Left kidney (tissue), 8 donors: ENCODE measurements at places on chromosomes 6 and 20. TPM values are rescaled to one million over a fixed set of nuclear protein-coding genes. Genes with fewer than 3 reads are reported as not detected.

DNA sequence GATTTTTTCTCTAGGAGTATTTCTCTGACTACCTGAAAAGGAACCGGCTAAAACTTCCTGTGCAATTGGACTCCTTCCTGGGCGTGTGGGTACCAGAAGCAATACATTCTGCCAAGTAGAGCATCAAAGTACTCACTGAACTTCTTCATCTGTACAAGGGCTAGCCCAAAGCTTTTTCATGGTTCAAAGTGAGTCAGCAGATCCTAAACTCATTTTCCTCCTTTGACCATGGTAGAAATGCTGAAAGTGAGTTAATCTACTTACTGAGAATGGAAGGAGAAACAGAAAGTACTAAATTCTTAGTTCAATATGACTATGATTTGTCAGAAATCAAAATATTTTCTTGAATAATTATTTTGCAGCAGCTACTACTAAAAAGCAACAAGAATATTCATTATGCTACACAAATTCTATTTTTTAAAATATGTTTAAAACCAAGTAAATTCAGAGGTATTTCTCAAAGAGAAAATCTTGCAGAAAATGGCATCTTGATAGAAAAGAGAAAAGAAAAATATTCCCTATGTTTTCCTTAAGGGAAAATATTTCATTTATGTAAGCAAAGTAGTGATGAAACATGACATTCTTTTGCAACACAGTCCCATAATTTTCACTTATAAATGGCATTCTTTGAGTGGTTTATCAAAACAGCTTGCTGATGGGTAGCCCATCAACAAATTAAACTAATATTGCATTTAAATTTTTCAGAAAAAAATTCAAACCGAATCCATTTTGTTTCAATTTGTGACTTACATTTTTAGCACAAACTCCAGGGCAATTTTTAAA, 3.7 kb upstream of the BEND6 start:
- DNase-seq: no peak

GRCh38 chr6:134145786-134146185, 93.4 kb upstream of the SLC2A12 start:
- no peak for DNase-seq

- DNase-seq: no peak
These were observed 97.7 kb upstream of the PTPN1 start for GRCh38 chr20:50412499-50412898.

The PRIM2 gene
- 23.0 TPM for polyA plus RNA-seq

The CFB gene
- polyA plus RNA-seq: 10.7 TPM
